ENCODE measurements at places on chromosomes 3 and 15.

DNA sequence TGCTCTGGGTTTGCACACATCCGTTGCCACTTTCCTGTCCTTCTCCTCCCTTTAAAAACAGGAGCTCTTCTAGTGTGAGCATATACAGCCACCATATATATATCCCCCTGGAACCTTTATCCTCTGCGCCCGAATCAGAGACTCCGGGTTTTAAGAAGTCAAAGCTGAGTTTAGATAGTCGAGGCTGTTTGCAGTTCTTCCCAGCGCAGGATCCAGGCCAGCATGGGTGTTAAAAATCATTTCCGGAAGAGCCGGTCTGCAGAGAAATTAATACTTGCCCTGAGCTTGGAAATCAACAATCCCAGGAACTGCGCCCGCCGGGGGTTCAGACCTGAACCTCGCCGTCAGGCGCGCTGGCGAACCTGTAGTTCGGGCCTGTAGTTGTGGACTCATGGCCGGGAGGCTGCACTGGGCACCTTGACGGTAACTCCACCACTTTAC lies 2.3 kb downstream of the SHOX2 start:
- DNase-seq: no peak

DNA sequence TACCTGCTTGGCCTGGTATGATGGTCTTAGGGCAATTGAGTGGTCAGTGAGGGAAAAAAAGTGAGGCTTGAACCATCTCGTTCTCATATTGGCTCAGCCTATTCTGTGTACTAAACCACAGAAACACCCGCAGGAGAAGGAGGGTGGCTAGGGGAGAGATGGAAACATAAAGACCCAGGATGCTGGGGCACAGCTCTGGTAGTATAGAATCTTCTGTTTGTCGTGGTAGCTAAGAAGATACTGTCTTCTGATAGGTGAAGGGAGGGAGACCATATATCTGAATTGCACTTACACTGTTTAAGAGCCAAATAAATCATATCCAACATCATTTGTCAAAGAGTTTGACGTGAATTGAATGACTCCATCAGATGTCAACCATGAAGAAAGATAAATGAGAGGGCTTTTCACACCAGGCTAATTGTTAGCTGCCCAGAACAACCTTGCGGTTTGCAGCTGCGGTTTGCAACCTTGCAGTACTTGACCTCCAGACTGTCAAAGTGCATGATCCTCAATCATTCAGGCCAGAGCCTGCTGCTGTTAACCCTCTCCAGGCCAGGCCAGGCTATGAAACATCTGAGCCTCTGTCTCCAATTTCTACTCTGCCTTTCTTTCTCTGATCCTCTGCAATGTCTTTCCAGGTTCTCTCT lies 40.9 kb upstream of the PIK3R4 start:
- DNase-seq: no peak

- no peak for DNase-seq
Observed at GRCh38 chr15:59491062-59491461, 53.1 kb downstream of the FAM81A start.

DNA sequence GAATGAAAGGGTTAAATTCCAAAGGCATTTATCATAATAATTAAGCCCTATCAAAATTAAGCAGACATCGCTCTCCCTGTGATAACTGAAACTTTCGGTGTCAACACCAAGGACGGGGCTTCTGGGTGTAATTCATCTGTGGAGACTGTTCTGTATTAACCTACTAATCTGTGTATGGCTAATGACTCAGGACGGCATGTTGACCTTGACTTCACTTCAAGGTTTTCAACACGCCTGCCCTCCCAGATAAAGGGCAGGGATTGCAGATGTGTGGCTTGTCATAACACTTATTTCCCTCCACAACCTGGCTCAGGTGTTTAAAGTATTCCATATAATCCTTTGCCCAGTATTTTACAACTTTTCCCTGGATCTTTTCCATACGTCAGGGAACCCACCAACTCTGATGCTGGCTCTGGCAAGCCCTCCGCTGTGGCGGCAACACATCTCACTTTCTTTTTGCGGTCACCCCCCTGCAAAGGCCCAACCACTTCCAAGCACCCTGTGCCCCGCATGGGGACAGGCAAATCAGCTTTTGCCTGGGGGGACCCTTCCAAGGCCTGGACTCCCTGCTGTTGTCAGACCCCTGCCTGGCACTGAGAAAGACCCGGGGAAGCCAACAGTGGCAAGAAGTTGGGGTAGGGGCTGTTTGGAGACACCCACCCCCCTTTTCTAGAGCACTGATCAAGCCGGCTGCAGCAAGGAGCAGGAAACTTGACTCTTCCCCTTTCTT lies 93.2 kb upstream of the MEF2A start:
- DNase-seq: no peak

DNA sequence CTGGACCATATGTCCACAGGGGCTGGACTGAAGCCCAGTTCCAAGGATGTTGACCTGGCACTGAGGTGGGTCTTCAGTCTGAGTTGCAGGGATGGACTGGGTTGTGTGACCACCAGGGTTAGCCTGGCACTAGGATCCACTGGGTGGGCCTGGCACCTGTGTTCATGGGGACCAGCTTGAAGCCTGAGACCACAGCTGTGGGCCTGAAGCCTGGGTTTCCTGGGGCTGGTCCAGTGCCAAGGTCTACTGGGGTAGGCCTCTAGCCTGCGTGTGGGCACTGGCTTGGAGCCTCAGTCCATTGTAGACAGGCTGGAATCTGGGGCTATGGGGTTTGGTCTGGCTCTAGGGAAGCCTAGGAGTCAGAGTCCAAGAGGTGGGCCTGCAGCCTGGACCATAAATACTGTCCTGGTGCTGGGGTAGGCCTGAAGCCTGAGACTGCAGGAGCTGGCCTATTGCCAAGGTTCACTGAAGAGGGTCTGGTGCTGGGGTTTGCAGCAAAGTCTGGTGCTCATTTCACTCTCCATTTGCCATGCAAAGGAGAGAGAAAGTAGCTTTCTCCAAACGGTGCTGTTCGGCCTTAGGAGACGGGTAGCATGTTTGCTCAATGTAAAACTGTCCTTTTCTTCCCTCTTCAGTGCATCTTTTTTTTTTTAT lies 51.2 kb upstream of the TBC1D5 start:
- no peak for DNase-seq

DNA sequence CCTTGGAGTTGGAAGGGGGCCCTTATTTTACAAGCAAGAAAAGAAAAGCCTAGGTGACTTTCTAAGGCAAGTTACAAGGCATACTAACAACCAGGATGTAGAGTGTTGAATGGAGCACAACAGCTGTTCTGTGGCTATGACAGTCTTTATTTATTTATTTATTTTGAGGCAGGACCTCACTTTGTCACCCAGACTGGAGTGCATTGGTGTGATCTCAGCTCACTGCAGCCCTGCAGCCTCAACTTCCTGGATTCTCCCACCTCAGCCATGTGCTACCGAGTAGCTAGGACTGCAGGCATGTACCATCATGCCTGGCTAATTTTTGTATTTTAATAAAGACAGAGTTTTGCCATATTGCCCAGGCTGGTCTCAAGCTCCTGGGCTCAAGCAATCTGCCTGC lies 973.4 kb downstream of the ROBO1 start:
- DNase-seq: no peak

- no peak for DNase-seq
Observed at GRCh38 chr3:6862880-6863195, 1.9 kb downstream of the GRM7 start.

DNA sequence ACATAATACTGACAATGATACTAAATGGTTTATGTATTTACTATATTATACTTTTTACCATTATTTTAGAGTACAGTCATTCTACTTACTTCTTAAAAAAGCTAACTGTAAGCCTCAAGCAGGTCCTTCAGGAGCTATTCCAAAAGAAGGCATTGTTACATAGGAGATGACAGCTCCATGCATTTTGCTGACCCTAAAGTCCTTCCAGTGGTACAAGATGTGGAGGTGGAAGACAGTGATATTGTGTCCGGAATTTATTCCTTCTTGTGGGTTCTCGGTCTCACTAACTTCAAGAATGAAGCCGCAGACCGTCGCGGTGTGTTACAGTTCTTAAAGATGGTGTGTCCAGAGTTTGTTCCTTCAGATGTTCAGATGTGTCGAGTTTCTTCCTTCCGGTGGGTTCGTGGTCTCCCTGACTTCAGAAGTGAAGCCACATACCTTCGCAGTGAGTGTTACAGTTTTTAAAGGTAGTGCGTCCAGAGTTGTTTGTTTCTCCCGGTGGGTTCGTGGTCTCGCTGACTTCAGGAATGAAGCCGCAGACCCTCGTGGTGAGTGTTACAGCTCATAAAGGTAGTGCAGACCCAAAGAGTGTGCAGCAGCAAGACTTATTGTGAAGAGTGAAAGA lies 20.9 kb downstream of the AVEN start:
- peak; percentile 33 for DNase-seq
